ENCODE measurements at places on chromosomes 5 and 9.
A peak's percentile ranks its signal among the peaks of the same experiment; 100 is the strongest.

DNA sequence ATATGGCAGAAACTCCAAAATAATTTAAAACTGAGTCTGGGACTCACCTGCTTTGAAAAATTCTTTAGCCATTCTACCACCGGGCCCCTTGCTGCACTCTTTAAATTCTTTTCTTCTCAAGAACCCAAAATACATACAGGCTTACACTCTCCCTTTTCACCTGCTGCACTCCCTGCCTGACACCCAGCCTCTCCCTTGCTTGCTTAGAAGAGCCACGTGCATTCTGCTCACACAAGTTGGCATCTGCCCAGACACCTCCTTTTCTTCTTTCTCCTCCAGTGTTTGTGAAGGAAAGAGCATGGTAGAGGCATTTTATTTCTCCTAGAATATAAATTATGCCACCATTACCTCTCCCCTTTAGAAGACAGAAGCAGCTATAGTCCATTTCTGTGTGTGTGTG is 39.0 kb upstream of the AOPEP start:
- no peak for DNase-seq

DNA sequence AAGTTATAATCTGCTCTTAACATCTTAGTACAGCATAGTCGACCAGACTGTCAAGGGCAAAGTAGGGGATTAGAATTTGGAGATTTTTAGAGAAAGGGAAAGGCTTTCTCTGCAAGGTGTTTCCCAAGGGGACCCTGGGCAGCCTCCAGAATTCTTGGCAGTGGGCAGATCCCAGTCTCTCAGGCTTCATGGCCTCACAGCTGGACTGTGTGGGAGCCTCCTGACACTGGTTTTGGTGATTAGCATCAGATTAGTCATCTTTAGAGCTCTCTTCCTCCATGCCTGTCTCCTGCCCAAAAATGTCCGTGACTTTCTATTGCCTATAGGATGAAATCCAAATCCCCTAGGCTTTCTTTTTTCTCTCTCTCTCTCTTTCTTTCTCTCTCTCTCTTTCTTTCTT is 370.7 kb downstream of the ZSWIM6 start:
- no peak for DNase-seq

GRCh38 chr5:97554977-97555643 is 372.1 kb upstream of the RIOK2 start:
- DNase-seq, result no peak

DNA sequence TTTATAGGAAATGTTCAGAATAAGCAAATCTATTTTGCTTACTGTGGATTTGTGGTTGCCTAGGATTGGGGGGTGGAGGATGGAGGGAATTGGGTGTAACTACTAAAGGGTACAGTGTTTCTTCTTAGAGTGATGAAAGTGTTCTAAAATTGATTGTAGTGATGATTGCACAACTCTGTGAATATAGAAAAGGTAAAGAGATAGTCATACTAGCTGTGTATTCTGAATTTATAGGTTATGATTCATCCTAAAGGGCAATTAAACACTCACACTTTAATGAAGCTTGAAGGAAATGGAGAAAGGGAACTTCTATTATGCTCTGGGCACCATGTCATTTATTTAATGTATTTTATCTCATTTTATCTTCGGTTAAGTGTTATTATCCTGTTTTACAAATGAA is 9.9 kb downstream of the TXNDC8 start:
- no peak for DNase-seq

- DNase-seq, result no peak
Observed at GRCh38 chr9:138070815-138071214, 193.2 kb downstream of the CACNA1B start.

- DNase-seq, result no peak
Observed at GRCh38 chr5:96942078-96942477, 6.2 kb downstream of the LNPEP start.

DNA sequence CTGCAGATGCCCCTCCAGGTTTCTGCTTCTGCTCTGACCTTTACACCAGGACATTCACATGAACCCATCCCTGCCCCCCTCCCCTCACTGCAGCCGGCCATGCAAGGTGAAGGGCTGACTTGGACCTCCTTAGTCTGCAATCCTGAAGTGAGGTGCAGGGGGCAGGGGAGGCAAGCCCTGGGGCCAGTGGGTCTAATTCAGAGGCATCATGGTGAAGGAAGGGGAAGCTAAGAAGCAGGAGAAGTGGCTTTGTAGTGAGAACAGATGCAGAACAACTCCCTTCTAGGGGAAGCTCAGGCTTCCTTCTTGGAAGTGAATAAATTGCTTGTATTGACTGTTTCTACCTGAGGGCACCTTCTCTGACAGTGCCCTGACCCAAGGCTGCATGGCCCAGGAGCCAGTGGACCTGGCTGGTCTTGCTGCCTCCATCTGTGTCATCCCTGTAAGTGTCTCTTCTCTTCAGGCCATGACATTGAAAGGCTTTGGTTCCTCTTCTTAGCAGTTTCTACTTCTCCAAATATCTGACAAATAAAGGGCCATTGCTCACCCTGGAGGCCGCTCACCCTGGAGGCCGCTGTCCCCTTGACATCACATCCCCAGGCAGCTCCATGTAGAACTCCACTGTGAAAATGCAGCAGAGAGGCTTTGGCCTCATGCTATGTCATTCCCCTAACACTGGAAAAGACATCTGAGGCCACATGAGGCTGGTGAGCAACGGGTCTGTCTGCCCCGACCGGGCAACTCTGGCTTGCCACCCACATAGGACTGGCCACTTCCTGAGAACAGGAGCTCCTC is 55.3 kb downstream of the GADD45G start:
- DNase-seq, result no peak

DNA sequence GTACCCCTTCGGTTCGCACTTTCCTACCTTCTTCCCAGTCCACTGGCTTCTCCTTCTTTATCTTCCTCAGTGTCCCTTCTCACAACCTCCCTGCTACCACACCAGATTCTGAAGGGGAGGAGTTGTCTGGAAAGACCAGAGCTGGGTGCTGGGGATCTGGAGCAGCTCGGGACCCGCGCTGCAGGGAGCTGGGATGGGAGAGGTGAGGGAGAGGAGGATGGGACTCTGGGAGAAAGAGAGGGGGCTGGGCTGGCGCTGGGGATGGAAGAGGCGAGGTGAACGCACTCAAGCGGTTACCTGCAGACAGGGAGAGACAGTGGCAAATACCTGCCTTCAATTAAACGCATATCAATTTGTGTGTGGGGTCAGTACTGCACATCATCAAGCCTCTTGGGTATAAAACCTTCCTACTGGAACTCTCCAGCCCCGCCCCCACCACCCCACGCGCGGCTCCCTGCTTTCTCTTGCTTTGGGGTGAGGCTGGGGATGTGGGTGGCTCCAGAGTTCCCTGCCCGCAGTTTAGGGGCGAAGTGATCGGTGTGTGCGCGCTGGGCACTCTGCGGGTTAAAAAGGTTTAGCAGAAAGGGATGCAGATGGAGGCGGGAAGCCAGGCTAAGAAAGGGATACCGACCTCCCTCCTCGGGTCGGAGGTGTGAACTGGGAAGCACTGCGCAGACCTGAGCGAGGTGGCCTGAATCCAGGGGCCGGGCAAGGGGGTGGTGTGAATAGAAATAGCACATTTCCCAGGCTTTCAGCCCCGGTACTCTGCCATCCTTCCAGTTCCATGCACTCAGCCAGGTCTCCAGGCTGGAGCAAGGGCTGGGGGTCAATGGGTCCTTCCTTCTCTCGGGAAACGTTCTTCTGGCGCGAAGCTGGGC is 977 bp upstream of the PAM start:
- peak; percentile 33 for DNase-seq

DNA sequence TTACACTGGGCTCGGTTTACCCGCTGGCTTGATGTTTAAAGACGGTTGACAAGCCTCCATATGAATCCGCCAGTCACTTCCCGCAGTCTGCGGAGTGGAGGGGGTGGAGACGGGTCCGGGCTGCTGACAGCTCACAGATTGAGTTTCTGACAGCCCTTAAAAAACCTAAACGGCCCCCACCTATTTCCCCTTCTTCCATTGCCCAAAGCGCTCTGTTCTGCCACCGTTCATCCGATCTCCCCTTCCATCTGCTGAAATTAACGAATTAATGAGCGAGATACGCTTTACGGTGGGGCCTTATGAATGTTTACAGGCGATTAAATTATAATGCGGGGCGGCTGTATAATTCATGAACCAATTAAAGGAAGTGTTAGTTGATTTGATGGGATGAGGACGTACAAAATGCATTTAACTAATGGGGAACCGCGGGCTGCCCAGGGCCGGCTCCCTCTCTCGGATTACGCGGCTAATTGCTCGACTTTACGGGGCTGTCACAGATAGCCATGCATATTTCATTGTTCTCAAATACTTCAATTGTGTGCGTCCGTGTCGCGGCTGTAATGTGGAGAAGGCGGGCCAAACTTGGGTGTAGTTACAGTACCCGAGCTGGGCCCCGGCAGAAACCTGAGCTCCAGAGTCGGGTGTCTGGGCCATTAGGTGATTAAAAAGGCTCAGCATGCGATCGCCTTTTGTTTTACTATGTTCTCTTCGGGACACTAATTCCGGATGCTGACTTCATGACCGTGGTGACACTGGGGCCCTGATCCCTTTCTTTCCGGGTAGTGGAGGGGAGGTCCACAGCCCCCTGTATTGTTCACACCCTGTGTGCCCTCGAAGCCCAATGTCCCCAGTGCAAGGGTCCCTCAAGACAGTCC is 74.9 kb downstream of the GTF3C4 start:
- no peak for DNase-seq

- no peak for DNase-seq
Observed at GRCh38 chr9:78575081-78575480, 278.2 kb downstream of the PSAT1 start.

DNA sequence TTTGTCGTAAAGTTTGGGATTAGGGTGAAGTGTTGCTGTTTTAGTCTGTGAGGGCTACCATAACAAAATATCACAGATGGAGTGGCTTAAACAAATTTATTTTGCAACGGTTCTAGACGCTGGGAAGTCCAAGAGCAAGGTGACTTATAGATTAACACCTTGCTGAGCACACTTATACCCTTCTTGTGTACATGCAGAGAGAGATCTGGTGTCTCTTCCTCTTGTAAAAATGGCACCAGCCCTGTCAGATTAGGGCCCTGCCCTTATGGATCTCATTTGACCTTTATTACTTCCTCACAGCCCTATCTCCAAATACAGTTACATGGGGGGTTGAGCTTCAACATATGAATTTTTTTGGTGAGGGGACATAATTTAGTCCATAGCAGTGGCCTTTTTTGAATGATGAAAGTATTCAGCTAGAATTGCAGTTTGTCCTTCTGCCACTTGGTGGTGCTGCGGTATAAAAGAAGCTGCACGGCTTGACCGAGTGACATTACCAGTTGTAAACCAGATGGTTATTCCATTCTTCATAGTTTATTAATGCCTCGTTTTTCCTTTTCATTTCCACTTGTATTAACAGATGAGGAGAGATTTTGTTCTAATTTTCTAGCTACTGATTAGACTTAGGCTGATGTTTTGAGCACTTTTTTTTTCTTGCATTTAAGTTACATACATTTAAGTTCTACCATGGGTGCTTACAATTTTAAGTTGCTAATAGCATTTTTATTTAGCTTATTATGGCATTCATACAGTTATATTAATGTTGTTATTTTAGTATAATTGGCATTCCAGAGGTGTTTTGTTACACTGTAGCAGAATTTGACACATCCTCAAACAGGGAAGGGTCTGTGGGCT is 19.4 kb downstream of the DCP2 start:
- DNase-seq, result peak; percentile 65

GRCh38 chr5:151474799-151475198 is 27.4 kb downstream of the SLC36A1 start:
- no peak for DNase-seq

- DNase-seq, result no peak
Observed at GRCh38 chr5:107997338-107997980, 326.7 kb upstream of the EFNA5 start.

GRCh38 chr5:116402235-116402634 is 172.4 kb downstream of the SEMA6A start:
- DNase-seq, result no peak

GRCh38 chr9:97484134-97484533 is 17.3 kb upstream of the TMOD1 start:
- no peak for DNase-seq

Data from left lung (tissue), 14 donors.